Daoy (cell line): ENCODE measurements at places on chromosomes 5 and 9.
A peak's percentile ranks its signal among the peaks of the same experiment; 100 is the strongest.

- DNase-seq = no peak
Measured at GRCh38 chr5:139611703-139612584, 36.2 kb upstream of the CXXC5 start.

GRCh38 chr5:31845361-31845760, 206.4 kb downstream of the PDZD2 start:
- DNase-seq = peak; percentile 15

DNA sequence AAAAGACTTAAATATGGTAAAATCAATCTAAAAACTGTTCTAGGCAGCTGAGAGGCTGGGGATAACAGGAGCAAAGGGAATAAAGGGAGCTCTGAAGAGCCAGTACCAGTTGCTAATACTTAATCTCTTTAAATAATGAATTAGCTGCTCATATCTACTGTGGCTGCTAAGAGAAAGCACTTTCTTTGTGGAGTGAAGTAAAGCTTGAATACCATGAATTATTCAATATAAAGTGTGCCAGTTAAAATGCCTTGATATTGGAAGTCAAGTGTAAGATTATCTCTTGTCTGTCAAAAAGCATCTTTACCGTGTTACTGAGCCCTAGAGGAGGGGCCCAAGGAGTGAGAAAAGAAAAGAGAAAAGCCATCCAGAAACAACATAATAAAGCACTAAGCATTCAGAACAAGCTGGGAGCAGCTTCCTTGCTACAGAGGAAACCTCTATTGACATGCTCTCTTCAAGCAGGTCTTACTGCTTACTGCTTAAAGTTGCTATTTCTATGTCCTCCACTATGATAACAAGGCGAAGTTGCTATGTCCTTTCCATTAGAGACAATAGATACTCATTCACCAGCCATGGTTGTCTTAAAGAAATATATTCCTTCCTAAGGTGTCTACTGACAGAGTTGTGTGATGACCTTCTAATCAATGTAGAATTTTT, 297.4 kb downstream of the CETN3 start:
- DNase-seq = no peak

DNA sequence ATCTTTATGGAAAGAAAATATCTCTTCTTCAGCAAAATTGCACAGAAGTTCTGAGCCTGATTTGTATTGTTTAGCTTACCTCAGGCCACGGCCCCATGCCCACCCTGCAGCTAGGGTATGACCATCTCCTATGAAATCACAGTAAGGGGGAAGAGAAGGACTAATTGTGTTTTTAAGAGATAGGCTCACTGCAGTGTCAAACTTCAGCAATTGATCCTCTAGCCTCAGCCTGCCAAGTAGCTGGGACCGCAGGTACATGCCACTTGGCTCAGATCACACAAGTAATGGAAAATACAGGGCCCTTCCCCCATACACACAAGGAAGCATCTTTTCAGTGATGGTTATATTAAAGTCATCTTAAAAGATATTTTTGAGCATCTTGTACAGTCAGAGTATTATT, 60.0 kb downstream of the DMAC1 start:
- no peak for DNase-seq

- DNase-seq = no peak
Measured at GRCh38 chr5:69048230-69048629, 45.6 kb upstream of the SLC30A5 start.

- no peak for DNase-seq
Measured at GRCh38 chr9:18122171-18122570, 351.8 kb upstream of the ADAMTSL1 start.

DNA sequence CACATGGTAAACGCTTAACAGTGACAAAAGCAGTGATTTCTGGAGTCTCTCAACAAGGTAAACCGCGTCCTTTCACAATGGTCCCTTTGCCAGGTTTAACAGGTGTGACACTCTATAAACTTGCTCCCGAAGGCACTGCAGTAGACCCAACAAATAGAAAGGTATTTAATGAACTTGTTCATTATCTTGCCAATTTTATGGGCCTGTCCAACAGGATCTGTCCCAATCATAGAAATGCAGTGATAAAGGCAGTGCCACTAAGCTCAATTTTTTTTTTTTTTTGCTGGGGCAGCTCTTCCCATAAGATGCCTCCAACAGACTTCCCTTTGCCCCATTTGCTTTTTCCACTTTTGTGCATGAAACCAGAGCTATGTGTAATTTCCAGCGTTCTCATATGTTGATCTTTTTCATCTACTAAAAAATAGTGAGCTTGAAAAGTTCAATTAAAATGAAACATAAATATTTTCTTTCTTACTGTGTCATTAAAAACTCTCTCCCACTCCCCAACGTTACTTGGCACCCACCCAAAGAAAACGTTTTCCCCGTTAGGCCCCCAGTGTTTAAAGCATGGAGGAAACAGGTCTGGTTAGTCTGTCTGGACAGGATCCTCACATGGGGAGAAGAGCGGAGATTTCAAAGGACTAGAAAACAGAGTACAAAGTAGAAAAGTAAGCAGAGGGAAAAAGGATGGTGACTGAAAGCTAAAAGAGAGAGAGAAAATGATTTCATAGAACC, 80.9 kb upstream of the SPATA31D4 start:
- DNase-seq = no peak

DNA sequence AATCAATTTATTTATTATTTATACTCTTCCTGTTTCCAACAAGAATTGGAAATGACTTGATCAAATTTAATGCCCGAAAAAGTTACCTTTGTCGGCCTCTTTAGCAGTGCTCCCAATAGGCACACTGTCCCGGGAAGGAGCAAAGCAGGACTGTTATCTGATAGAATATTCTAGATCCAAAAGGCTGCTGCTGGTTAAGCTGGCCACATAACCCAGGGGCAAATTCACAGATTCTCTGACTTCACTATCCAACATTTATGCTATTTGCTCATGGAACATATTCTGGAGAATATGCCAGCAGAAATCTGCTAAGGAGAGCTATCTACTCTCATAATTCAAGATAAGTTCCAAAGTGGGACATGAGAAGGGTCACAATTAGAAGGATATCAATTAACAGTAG, 100.2 kb upstream of the DMAC1 start:
- DNase-seq = no peak

- peak; percentile 63 for DNase-seq
Measured at GRCh38 chr5:125190232-125191087, 444.0 kb upstream of the ZNF608 start.

DNA sequence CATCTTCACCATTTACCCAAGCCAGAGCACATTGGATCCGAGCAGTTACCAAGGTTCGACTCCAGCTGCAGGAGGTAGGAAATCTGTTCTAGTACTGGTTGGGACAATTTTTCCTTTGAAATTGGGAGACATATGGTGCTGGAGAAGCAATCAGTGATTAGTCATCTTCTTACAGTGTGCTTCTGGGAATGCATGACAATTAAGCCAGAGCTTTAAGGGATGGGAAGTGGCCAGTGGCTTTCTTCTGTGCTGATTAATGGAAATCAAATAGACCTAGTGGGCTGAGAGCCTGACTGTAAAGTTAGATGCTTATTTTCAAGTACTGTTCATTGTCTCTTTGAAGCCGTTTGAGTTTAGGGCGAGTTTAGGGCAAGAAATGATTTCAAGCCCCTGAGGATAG, 152.1 kb downstream of the UNC13B start:
- DNase-seq = peak; percentile 40

DNA sequence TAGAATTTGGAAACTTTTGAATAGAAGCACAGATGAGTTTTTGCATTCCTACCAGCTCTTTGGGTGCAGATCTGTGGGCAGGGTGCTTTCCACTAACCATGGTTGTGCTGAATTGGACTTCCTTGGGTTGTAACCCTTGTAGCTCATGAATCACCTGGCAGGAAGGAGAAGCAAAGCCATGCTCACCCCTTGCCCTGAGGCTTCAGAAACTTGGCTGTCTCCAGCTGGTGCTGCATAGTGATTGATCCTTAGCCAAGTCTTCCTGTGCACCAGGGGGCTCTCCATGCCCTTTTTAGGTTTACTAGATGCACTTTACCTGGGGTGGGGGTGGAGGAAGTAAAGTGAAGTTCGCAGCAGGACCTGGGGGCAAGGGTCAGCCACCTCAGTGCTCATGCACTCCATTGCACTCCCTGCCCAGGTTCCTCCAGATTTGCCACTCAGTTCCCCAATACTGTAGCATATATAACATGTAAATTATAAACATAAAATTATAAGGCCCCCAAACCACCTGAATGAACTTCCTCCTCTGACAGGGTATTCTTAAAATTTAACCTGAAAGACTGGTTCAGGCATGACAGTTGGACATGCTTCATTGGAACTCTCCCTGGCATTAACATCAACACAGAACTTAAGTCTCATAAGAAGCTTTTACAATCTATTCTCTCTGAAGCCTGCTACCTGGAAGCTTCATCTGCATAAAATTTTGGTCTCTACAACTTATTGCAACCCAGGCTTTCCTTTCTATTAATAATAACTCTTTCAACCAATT, 25.8 kb upstream of the IFNA14 start:
- DNase-seq = no peak

- DNase-seq = peak; percentile 22
Measured at GRCh38 chr9:129640086-129640870, 1.7 kb downstream of the ASB6 start.

- no peak for DNase-seq
Measured at GRCh38 chr9:70594386-70594944, 180.0 kb upstream of the KLF9 start.

DNA sequence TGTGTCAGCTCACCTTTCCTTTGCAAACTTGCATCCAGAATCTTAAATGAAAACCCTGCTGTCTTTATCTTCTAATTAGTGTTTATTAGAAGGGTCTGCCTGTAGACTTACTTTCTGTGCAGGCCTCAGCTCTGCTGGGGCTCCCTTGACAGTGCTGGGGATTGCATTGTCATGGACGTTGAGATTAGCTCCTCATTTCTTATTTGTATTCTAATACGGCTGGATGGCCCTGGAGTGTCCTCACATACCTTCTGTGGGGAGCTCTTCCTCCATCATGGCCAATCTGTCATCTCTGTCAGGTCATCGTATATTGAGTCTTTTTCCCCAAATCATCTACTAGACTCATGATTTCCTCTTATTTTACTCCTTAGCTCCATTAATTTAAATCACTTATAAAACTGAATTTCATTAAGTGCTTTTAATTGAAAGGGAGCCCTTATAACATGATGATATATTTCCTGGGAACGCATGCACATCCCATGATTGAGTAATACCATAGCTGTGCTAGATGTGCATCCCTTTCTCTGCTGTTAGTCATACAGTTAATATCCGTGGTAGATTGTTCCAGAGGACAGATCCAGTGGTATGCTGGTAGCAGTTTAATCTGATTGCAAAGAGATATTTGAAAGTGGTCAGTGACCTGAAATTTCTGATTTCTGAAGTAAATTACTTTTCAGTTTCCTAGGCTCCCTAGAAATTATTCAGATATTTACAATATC, 61.6 kb downstream of the ICE1 start:
- DNase-seq = no peak

DNA sequence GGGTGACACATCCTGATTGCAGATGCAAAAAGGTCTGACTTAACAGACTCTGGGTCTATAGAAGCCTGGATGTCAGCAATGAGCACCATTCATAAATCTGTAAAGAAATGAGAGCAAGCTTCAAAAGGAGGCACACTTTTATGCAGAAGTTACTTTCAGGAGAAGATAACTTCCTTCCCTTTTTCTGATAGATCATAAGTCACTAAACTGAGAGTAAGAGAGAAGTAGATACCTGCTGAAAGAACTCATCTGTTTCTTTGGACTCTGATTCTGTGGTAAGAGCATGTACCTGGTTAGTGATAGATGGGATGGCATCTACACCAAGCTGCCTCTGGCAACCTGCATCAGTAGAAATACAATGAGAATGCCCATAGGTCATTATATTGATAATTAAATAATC, 525.6 kb downstream of the CETN3 start:
- DNase-seq = no peak

- DNase-seq = no peak
Measured at GRCh38 chr5:103035701-103036100, 84.2 kb downstream of the GIN1 start.

DNA sequence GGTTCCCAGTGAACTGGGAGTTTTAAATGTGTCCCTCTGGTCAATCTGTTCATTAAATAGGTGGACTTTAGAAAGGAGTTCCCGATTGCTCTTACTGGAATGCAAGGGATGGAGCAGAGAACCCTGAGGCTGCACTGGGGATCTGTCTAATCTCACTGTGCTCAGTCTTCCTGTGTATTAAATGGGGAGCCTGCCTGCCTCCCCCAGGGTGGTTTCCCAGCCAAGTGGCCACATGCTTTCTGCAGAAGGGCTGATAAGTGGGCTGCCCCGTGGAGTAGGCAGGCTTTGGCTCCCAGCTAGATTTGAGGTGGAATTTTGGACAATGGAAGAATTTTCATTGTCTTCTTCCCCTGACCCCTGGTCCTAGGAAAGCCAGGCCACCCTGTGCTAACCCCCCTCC, 14.0 kb upstream of the PHYHD1 start:
- DNase-seq = no peak

DNA sequence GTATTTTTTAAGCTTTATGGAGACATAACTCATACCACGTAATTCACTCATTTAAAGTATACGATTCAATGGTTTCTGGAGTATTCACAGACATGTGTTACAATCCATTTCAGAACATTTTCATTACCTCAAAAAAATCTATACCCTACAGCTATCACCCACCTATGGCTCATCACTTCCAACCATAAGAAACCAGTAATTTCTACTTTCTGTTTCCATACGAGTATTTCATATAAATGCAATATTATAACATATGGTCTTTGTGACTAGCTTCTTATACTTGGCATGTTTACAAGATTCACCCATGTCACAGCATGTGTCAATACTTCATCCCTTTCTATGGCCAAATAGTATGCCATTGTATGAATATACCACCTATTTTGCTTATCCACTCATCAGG, 18.8 kb downstream of the UBQLN1 start:
- DNase-seq = no peak

DNA sequence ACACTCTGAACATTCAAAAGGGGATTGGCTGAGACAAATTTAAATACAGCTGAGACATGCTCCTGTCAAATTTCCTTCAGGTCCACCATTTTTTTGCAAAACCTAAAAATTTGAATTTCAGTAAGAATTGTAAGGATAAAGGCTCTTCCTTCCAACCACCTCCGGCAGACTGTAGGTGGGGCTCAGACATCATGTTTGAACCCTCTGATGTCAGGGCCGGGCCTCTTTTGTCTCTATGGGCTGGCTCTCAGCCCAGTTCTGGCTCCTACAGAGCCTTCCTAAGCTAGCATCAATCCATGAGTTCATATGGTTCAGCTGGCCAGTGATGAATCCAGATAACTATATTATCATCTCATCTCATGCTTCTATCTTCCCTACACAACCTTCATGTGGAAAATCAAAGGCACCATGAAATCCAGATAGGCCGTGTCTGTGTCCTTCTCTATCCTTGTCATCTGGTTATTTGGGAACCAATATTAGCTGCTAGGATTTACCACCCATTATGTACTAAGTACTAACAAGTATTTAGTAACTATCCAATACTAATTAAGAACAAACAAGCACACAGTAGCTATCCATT, 44.2 kb downstream of the NIPSNAP3B start:
- DNase-seq = peak; percentile 61

GRCh38 chr9:100379862-100380261, 27.1 kb upstream of the TEX10 start:
- peak; percentile 73 for DNase-seq

DNA sequence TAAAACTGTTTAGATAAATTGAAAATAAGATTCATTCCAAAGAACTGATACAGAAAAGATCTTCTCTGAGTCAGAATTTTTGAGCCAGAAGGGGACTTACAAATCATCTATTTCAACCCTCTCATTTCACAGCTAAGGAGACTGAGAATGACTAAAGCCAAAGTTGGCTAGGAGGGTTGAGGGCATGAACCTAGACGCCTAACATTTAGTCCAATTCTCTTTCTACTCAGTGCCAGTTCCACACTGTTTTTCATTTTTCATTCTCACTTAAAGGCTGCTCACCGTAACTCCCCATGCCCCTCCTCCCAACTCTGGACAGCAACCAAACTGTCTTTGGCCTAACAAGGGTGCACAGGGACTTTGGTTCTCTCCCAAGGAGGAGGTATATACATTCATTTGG, 364.0 kb downstream of the NDUFS4 start:
- DNase-seq = no peak
